ENCODE measurements at places on chromosomes 1 and 21. TPM values are rescaled to one million over a fixed set of nuclear protein-coding genes. Genes with fewer than 3 reads are reported as not detected.

The CCDC185 gene
- not detected for total RNA-seq

The ATP1A1 gene
- total RNA-seq, result 88.6 TPM

- H3K4me1 ChIP-seq, result no peaks in the 10 kb centered on the region
- DNase-seq, result no peak
- peaks cover 15% of the 10 kb centered on the region for H3K36me3 ChIP-seq
These were observed 12.1 kb downstream of the SLFNL1 start for GRCh38 chr1:41009466-41009865.

The PADI1 gene
- not detected for total RNA-seq

GRCh38 chr21:35548904-35549615 is 500.0 kb upstream of the RUNX1 start:
- no peak for DNase-seq
- H3K27ac ChIP-seq, result no peak overlapping the region

- H3K4me1 ChIP-seq, result no peaks in the 10 kb centered on the region
- no peak overlapping the region for H3K27ac ChIP-seq
- H3K27me3 ChIP-seq, result no peaks in the 10 kb centered on the region
- H3K36me3 ChIP-seq, result no peaks in the 10 kb centered on the region
- DNase-seq, result no peak
- H3K4me3 ChIP-seq, result peak overlapping the region; percentile 17
These were observed 16.4 kb downstream of the RPS6KA1 start for GRCh38 chr1:26545969-26546323.

GRCh38 chr1:84957966-84958365 is 38.9 kb downstream of the MCOLN2 start:
- DNase-seq, result no peak
- H3K4me1 ChIP-seq, result peaks cover 10% of the 10 kb centered on the region
- no peaks in the 10 kb centered on the region for H3K36me3 ChIP-seq
- no peak overlapping the region for H3K4me3 ChIP-seq
- no peak overlapping the region for H3K27ac ChIP-seq
- no peaks in the 10 kb centered on the region for H3K27me3 ChIP-seq

DNA sequence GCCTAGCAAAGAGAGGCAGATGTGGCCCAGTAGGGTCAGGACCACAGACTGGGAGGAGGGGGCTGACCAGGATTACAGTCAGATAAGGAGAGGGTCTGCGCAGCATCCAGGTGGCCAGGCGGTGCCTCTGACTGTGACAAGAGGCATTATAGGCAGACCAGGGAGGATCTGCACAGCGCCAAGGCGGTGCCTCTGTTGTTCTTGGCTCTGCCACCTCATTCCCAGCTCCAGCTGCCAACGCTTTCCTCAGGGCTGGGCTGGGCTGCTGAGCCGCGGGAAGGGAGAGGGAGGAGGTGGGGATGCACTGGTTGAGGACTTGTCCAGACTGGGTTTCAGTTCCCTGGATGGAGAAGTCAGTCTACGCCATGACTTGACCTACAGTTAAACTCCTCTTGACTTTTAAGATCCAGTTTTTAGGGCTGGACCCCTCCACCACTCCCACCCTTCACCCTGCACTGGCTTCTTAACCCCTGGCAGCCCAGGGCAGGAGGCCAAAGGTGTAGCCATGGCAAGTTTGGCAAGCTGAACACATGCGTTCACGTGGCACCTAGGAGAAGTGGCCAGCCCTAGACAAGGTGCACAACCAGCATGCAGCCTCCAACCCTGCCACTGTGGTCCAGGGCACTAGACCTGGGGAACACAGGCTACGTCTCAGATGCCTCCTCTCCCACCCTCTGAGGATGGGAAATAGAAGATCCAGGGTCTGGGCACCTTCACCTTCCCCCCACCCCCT is 4.5 kb upstream of the CRABP2 start:
- peaks cover 70% of the 10 kb centered on the region for H3K4me1 ChIP-seq
- no peaks in the 10 kb centered on the region for H3K27me3 ChIP-seq
- no peak overlapping the region for H3K4me3 ChIP-seq
- H3K27ac ChIP-seq, result peak overlapping the region; percentile 87
- peak; percentile 87 for DNase-seq

GRCh38 chr1:90348934-90349333 is 354.0 kb downstream of the ZNF326 start:
- no peaks in the 10 kb centered on the region for H3K27me3 ChIP-seq
- no peak overlapping the region for H3K27ac ChIP-seq
- H3K4me3 ChIP-seq, result no peak overlapping the region

The MSH4 gene
- total RNA-seq, result 0.66 TPM

The TRIM58 gene
- total RNA-seq, result 0.55 TPM

The PARK7 gene
- total RNA-seq, result 176 TPM

GRCh38 chr1:185488808-185489207 is 171.8 kb upstream of the IVNS1ABP start:
- H3K27me3 ChIP-seq, result no peaks in the 10 kb centered on the region
- no peak for DNase-seq
- no peak overlapping the region for H3K27ac ChIP-seq
- no peaks in the 10 kb centered on the region for H3K4me1 ChIP-seq
- H3K36me3 ChIP-seq, result no peaks in the 10 kb centered on the region
- H3K4me3 ChIP-seq, result no peak overlapping the region

- H3K4me1 ChIP-seq, result peaks cover 56% of the 10 kb centered on the region
- no peak overlapping the region for H3K4me3 ChIP-seq
- H3K27ac ChIP-seq, result peak overlapping the region; percentile 39
- no peaks in the 10 kb centered on the region for H3K27me3 ChIP-seq
These were observed 8.5 kb downstream of the TGFB2 start for GRCh38 chr1:218353656-218354055.

The DOP1B gene
- total RNA-seq, result 10.7 TPM

The C1orf210 gene
- total RNA-seq, result not detected

DNA sequence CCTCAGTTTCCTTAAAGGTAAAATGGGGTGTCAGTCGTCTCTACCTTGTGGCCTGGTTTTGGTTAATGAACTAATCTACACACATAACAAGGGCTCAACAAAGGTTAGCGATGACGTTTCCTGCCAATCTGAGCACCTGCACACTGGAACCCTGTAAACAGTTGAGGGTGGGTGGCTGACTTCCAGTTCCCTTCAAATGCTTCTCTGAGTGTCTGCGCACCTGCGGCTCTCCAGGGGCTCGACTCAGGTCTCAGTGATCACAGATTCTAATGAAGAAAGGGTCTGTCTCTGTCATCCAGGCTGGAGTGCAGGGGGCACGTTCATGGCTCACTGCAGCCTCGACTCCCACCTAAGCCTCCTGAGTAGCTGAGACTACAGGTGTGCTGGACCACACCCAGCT is 3.3 kb upstream of the AGPAT3 start:
- no peaks in the 10 kb centered on the region for H3K36me3 ChIP-seq
- no peak overlapping the region for H3K27ac ChIP-seq
- peak; percentile 30 for DNase-seq
- H3K4me3 ChIP-seq, result no peak overlapping the region
- peaks cover 21% of the 10 kb centered on the region for H3K4me1 ChIP-seq

The CRYBG2 gene
- not detected for total RNA-seq

DNA sequence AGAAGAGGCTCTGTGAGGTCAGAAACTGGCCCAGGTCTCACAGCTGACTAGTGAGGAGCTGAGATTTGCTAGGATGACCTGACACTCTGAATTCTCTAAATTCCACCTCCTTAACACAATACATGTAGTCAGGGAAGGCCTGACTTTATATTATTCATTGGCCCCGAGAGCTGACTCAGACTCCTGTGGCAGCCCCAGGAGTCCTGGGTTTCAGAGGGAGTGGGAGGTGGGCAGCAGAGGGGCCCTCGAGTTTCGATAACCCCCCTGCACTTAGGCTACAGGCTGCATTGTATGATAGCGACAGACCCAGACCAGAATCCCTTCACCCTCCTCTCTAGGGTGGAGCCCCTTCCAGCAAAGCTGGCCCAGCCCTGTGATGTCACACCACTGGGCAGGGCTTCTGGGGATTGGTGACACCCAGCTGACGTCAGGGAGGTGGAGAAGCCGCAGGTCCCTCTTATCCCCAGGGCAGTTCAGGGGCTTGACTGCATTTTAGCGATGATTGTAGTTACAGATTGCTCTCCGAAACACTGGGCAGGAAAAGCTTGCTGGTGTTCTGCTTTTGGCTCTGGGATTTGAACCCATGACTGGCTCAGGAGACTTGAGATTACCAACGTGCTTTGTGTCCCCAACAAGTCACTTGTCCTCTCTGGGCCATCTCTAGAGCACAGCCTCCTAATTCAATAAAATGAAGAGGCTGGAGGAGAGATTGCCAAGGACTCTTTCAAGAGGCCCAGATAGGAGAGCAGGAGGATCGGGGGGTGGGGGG is 17.0 kb upstream of the GPR37L1 start:
- no peaks in the 10 kb centered on the region for H3K4me1 ChIP-seq
- H3K36me3 ChIP-seq, result no peaks in the 10 kb centered on the region
- H3K4me3 ChIP-seq, result no peak overlapping the region
- no peaks in the 10 kb centered on the region for H3K27me3 ChIP-seq
- no peak for DNase-seq
- no peak overlapping the region for H3K27ac ChIP-seq

The PFKL gene
- 38.0 TPM for total RNA-seq

DNA sequence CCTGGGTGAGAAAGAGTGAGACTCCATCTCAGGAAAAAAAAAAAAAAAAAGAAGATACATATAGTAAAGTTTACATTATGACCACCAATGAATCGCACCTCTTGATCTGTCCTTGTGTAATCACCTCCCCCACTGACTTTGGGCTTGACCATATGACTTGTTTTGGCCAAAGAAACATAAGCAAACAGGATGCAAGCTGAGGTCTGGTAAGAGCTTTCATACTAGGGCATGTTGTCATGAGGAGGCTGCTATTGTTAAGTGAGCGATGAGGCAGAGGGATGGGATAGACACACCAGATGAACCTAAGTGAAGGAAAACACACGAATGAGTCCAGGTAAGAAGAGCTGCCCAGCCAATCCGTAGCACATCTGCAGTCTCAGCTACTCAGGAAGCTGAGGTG is 10.7 kb downstream of the ENAH start:
- no peak overlapping the region for H3K27ac ChIP-seq
- no peak overlapping the region for H3K4me3 ChIP-seq
- H3K4me1 ChIP-seq, result peaks cover 17% of the 10 kb centered on the region
- no peak for DNase-seq
- no peaks in the 10 kb centered on the region for H3K27me3 ChIP-seq

GRCh38 chr1:166682588-166682987 is 156.7 kb upstream of the POGK start:
- H3K4me3 ChIP-seq, result no peak overlapping the region
- no peaks in the 10 kb centered on the region for H3K27me3 ChIP-seq
- no peaks in the 10 kb centered on the region for H3K36me3 ChIP-seq
- no peak overlapping the region for H3K27ac ChIP-seq
- H3K4me1 ChIP-seq, result no peaks in the 10 kb centered on the region

The PTPRC gene
- 18.6 TPM for total RNA-seq

GRCh38 chr1:161771161-161771560 is 5.0 kb downstream of the ATF6 start:
- no peaks in the 10 kb centered on the region for H3K27me3 ChIP-seq
- no peak overlapping the region for H3K4me3 ChIP-seq
- no peak overlapping the region for H3K27ac ChIP-seq

DNA sequence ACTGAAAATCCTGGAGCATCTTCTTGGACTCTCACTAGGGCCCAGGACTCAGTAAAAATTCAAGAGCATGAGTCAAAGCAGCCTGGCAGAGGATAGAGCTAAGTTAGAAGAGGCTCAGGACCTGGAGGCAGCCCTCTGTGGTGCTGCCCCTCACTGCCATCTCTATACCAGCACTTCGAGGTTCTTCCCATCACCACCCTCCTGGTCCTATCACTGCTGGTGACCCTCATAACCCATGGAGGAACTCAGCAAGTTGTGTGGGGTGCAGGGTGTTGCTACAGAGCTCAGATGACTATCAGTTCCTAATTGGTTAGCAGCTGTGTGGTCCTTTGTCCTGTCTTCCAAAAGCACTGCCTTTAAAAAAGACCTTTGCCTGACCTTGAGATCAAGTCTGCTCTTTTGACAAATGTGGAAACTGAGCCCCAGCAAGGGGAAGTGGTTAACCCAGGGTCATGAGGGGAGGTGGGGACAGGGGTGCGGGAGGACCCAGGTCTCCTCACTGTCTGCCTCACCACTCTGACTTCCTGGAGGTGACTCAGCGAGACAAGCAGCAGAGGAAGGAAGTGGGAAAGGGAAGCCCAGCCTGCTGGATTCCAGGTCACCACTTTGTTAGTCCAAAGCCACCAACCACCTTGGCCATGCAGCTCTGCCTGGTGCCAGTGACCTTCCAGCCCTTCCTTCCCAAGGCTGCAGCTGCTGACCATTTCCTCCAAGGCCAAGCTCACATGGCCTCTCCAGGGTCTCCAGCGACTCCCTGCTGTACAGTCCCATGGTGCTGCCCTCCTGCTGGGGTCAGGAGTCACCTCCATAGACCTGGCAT is 199.4 kb upstream of the EDN2 start:
- H3K27me3 ChIP-seq, result no peaks in the 10 kb centered on the region
- no peak overlapping the region for H3K27ac ChIP-seq
- H3K36me3 ChIP-seq, result no peaks in the 10 kb centered on the region

GRCh38 chr21:36126621-36127110 is 8.2 kb upstream of the CBR3 start:
- H3K4me1 ChIP-seq, result no peaks in the 10 kb centered on the region
- H3K27me3 ChIP-seq, result no peaks in the 10 kb centered on the region
- no peak overlapping the region for H3K4me3 ChIP-seq
- H3K27ac ChIP-seq, result no peak overlapping the region

DNA sequence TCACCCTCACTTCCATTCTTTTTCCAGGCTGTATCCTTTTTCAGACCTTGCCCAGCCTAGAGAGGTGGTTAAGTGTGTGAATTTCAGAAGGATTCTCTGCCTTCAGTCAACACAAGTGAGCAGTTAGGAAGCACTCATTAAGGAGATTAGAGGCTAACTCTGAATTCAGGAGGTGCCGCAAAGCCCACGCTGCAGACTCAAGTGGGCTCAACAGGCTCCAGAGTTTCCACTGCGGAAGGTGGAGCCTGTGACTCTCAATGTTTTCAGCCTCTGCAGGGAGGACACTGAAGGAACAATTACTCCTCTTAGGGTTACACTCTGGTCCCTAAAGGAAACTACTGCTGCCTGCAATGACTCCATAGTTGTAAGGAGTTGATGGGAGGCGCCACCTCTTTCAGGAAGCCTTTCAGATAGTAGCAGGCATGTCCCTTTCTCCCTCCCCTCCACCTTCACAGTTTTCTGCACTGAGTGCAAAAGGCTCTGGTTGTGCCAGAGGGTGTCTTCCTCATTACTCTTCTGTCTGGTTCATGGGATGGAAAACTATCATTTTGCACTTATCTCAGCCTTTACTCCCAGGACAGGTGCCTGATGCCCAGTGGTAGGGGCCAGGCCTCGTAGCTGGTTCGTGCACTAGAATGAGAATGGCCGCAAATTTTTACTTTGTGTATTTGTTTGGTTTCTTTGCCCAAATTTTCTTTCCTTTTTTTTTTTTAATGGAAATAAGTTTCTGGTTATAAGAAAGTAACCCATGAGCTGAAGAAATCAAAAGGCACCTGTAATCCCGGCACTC is 55.2 kb upstream of the SELENON start:
- H3K36me3 ChIP-seq, result no peaks in the 10 kb centered on the region
- no peak for DNase-seq
- H3K27me3 ChIP-seq, result no peaks in the 10 kb centered on the region
- H3K27ac ChIP-seq, result peak overlapping the region; percentile 88

- peak overlapping the region; percentile 95 for H3K4me3 ChIP-seq
- H3K4me1 ChIP-seq, result peaks cover 56% of the 10 kb centered on the region
- peak overlapping the region; percentile 97 for H3K27ac ChIP-seq
- H3K36me3 ChIP-seq, result no peaks in the 10 kb centered on the region
These were observed 441 bp downstream of the YARS1 start for GRCh38 chr1:32816676-32817158.
